ENCODE measurements at places on chromosomes 1 and 21.

GRCh38 chr1:230858918-230859729 is 9.2 kb downstream of the C1orf198 start:
- DNase-seq = no peak

DNA sequence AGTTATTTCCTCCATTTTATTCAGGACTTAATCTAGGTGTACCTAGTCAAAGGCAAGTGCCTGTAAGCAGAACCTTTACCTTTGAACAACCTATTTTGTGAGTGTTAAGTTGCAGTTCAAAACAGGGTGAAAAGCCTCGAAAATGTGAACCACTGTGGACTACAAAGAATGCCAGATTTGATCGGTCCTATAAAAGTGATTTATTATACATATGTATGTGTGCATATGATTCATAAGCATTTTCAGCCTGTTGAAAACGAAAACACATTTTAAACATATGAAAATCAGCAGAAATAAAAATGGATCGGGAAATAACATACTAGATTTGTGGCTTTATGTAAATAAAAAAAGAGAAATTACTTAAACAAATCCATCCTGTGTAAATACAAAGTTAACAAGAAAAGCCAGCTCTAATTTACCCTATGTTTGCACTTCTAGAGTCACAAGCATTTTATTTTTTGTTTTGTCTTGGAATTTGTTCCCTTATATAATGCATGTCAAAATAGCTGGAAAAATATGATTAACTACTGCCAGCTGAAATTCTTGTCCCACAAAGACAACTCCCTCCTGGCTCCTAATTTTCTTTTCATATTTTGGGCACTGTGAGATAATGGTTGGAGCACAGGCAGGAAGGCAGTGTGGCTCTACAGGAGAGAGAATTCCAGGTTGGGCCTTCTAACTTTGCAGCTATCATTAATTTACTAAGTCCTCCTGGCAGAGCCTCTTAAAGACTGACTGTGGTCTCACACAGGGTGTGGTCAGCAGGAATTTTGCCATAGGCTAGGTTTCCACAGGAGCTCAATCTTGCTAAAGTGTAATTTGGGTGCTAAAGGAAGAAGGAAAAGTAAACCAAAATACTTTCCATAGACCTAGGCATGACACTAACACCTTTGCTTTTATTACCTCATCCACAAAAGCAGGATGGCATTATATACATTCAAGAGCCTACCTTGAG is 70.2 kb upstream of the CDC42BPA start:
- DNase-seq = no peak

DNA sequence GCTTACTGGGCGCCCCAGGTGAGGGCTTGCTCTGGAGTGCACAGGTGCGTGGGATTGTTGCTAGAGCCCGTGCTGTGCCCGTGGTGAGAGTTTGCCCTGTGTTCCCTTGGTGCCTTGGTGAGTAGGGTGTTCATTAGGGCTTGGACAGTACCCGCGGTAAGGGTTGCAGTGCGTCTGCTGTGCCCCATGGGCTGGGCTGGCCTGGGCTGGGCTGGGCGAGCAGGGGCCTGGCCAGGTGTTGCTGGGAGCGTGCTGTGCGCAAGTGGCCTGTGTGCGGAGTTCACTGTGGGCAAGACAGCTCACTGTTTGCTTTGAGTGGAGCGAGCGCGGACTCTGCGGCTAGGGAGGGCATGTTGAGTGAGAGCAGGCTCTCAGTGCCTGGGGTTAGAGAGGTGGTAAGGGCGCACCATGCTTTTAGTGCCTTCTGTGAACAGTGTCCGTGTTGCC is 725 bp downstream of the CR1L start:
- no peak for DNase-seq

DNA sequence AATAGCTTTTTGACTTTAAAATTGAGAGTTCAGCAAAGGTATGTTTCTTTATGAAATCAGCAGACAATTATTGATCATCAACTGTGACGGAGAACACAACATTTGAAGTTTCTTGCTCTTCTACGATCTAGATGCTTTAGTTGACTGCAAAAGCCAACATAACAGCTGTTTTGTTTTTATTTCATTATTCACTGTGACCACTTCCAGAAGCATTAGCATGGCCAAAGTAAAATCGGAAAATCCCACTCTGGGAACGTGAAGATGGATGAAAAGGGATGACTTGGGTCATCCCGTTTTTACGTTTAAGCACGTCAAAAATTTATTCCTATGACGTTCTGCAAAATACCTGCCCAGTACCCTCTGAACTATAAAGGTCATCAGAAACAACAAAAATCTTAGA is 833.0 kb upstream of the ADAMTS5 start:
- no peak for DNase-seq

DNA sequence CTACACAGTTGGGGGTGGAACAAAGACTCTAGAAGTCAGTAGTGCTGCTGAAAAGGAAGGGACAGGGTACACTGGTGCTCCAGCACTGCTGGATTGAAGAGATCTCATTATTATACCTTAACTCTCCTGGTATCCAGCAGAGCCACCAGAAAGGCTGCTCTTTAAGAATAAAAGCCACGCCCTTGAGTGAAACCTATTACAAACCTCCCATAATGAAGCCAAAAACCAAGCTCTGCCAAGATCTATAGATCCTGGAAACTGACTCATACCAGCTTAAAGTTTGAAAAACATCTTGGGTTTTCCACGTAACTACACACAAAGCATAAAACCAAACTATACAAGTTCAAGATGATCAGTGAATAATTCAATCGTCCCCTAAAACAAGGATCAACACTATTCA is 38.0 kb downstream of the ADSS2 start:
- no peak for DNase-seq

DNA sequence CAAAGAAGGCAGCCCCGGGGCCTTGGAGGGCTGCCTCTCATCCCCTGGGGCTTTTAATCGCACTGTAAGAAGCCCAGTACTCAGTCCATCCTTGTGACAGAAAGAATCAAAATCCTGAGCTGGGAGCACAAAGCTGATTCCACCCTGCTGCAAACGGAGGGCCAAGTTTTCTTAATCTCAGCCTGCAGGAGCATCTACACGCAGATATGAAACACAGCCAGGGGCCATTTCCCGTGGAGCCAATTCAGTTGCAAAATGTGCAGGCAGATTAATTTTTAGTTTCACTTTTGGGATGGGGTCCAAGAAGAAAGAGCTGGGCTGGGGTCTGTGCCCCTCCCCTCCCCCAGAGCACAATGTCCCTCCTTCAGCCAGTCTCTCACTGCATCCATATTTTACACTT is 4.4 kb downstream of the LYPD8 start:
- no peak for DNase-seq

- no peak for DNase-seq
Measured at GRCh38 chr1:170670802-170671628, 7.1 kb downstream of the PRRX1 start.

- DNase-seq = no peak
Measured at GRCh38 chr1:154223621-154224020, 2.9 kb downstream of the UBAP2L start.

DNA sequence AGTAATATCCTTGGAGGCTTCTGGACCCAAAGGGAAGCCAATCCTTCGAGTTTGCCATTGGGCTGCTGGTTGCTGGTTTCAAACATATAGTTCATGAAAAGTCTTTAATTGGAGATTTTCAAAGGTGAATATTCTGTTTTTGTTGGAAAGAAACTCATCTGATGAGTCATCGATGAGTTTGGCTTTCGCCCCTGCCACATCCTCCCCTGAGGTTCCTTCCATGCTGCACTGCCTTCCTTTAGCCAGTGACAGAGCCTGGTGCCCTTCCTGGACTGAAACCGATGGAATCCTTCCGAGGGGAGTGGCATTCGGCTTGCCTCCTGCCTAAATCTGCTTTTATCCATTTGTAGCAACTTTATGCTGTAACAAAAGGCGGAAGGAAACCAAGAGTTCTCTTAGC is 550.0 kb downstream of the KIF26B start:
- no peak for DNase-seq

DNA sequence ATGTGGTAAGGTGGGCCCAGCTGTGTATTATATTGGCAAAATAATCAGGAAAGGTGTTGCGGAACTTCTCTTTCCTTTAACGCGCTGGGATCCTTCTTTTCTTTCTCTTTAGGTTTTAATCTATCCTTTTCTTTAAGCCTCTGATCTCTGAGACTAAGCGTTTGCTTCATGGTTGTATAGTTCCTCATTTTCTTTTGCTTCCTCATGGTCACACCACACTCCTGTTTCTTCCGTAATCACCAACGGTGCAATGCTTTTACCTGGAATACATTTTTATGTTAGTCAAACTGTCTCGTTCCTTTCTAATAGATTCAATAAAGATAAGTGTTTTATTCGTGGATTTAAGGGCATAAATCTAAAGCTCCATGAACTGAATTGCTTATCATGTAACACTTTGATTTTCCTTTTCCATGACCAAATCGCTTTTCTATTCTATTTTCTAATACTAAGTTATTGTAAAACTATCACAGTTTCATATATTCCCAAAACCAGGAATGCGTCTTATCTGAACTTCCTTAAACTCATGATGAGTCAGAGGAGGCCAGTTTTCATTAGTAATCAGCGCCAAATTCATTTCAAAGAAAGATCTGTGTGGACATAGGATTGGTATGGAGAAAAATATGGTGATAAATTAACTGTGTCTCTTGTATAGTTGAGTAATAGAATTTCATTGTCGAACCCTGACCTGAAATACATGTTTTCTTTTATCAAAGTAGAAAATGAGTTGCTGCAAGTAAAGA is 12.2 kb downstream of the SDCCAG8 start:
- no peak for DNase-seq

GRCh38 chr1:4752059-4752458 is 97.7 kb downstream of the AJAP1 start:
- DNase-seq = no peak

- no peak for DNase-seq
Measured at GRCh38 chr1:20932437-20932977, 145.4 kb upstream of the HP1BP3 start.

DNA sequence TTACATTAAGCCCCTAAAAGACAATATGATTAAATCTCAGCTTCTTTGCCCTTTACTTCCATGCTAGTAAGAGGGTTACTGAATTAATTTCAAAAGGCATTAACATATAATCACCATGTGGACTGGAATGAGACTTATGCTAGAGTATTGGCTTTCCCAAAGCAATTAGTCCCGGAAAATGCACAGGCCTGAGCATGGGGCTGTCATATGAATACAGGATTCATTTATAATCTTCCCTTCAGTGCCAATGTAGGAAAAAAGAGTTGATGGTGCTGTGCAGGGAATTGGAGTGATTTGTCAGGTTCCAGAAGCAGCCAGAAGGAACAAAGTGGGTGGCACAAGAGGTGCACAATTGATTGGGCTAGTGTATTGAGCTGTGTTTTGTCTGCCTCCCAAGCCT is 199.0 kb upstream of the L1TD1 start:
- no peak for DNase-seq

- no peak for DNase-seq
Measured at GRCh38 chr1:77594366-77595112, 87.9 kb downstream of the ZZZ3 start.

- no peak for DNase-seq
Measured at GRCh38 chr21:45020629-45021427, 53.6 kb upstream of the ADARB1 start.

GRCh38 chr21:43911015-43911934 is 46.3 kb downstream of the AGPAT3 start:
- no peak for DNase-seq

- DNase-seq = no peak
Measured at GRCh38 chr21:15534450-15534886, 195.3 kb upstream of the USP25 start.

- no peak for DNase-seq
Measured at GRCh38 chr1:59156526-59157199, 140.2 kb upstream of the FGGY start.

DNA sequence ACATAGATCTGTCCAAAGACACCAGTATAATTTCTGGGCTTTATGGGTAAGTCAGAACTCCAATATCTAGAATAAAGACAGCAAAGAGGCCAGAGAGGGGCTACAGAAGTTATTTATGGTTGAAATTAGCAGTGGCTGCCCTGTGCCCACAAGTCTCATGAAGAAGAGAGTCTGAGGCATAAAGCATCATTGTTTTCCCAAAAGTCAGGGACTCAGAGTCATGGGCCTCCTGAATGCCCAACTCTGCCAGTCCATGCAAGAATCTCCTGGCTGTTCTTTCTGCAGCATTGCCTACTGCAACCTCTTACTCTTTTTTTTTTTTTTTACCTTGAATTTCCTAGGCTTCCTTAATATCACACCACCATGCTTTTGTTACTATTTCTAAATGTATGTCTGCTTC is 49.6 kb downstream of the PLPP3 start:
- DNase-seq = no peak

- no peak for DNase-seq
Measured at GRCh38 chr1:109997867-109998229, 13.3 kb downstream of the AHCYL1 start.

- DNase-seq = no peak
Measured at GRCh38 chr1:88503646-88504045, 180.4 kb upstream of the PKN2 start.

- DNase-seq = no peak
Measured at GRCh38 chr1:54805466-54805865, 4.3 kb upstream of the TTC22 start.

- DNase-seq = no peak
Measured at GRCh38 chr1:63276624-63277023, 45.7 kb upstream of the FOXD3 start.

GRCh38 chr1:110916669-110917306 is 43.8 kb downstream of the CD53 start:
- DNase-seq = no peak

DNA sequence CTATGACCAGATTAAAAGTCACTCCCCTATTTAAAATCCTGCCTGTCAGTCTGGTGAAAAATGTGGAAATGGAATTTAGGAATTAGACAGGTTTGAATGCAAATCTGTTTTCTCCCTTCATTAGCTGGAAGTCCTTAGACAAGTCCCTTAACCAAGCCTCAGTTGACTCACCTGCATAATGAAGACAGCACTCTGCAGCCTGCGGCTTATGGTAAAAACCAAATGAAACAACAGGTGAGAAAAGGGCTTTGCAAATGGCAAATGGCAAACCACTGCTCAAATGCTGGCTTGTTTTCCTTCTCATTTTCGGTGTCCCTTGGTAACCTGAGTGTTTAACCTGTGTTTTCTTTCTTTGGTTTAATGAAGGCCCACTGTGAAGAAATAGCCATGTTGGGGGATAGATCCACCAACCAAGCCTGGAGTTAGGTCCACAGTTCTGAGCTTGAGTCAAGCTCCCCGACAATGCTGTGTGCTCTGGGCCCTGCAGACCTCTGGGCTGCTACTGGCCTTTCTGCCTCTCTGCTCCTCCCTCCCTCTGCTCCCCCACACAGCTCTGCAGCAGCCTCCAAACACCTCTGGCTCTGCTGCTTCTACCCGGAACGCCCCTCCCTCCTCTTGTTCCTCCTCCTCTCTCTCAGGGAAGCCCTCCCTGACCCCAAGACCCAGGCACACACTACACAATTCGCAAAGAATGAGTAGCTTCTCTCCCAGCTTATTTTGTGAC is 641.8 kb downstream of the MATN1 start:
- DNase-seq = no peak

DNA sequence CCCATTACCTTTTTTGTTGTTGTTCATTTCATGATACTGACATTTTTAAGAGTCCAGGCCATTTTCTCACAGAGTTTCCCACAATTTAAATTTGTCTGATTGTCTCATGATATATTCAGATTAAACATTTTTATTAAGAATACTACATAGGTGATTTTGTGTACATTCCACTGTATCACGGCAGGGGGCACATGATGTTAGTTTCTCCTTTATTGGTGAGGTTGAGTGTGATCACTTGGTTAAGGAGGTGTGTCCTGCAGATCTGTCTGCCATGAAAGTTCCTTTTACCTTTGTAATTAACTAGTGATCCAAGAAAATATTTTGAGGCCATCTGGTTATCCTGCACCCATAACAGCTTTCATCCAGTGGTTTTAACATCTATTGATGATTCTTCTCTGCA is 11.8 kb downstream of the RTCA start:
- DNase-seq = no peak

GRCh38 chr1:19828546-19828945 is 13.5 kb upstream of the RNF186 start:
- DNase-seq = no peak

All from NCI-H1092 (cell line).